Smooth muscle cell of the brain vasculature (primary cell): ENCODE measurements at places on chromosomes 2 and 18.

DNA sequence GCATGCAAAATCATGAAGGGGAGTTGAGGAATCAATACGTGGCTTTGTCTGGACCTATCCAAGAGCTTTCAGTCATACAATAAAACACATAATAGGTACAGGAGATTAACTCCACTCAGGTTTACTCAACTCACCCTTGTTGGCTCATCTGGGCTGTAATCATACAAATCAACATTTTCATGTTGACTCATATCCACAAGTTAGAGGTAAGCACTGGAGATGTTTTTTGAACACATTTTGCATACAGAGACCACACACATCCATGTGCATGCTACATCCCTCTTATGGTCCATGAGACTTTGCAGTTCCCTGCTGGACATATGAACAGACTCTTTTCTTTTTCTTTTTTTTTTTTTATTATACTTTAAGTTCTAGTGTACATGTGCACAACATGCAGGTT lies 336.9 kb upstream of the PIK3C3 start:
- no peak for DNase-seq

GRCh38 chr18:66707473-66707872 lies 103.6 kb upstream of the CDH19 start:
- DNase-seq, result no peak

- no peak for DNase-seq
These were observed 10.4 kb downstream of the ALK start for GRCh38 chr2:29910960-29911359.

DNA sequence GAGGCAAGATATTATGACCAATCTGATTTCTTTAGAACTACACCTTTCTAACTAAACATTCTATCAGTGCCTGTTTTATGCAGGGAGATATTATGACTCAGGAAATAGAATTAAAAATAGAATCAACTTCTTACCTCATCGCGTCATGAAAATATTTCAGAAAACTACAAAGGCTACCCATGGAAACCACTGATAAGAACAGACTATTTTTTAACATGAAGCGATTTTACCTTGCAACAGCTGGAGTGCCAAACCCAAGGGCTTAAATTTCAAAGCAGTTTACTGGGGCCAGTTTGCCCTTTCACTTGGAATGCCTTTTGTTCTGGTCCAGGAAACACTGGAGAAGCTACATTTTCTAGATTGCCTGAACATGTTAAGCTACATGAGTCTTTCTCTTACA lies 304.8 kb upstream of the CCDC68 start:
- no peak for DNase-seq

- DNase-seq, result no peak
These were observed 200.3 kb downstream of the MBD5 start for GRCh38 chr2:148221166-148221565.

DNA sequence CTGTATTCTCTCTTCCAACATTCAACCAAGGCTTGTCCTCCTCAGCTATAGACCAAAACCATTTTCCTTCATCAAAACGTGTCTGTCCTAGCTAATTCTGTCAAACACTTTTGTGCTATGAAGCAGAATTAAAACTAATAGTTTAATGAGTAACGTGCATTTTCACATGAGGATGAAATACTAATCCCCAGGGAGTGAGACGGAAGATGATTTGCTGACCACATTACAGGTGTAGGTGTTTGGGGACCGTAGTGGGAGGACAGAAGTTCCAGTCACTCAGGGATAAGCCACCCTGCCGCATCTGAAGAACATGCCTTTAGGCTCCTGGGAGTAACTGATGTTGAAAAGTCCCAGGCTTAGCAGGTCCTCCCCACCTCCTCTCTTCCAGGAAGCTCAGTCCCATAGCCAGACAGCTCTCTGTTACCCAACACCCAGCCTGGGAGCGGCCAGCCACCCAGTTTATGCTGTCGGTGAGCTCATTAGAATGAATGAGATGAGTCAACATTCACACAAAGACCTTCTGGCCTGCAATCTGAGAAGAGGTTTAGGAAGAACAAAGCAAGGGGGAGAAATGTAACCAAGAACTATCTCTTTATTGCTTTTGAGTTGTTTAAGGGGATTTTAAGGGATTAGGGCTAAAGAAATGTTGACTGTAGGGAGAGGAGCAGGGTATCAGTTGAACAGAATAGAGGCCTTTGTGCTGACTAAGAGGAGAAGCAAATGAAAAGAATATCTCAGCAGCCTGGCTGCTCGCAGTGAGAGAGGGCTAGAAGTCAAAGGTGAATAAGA lies 122.5 kb downstream of the FOXI3 start:
- DNase-seq, result no peak

DNA sequence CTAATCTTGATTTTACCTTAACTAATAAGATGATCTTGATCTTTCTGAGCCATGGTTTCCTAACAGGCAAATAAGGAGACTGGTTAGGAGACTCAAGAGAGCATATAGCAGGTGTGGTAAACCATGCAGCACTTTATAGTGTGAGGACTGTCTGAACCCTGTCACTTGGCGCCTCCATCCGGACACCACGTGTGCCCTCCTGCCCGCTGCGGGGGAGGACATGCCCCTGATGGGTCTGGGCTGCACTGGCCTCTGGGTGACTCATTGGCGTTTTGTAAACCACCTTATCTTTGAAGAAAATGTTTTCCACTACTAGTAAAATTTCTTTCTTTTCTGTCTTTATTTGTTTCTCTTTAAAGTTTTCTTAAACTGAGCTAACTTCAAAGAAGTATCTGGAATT lies 131.1 kb downstream of the FMNL2 start:
- no peak for DNase-seq
